ENCODE measurements at places on chromosomes 16 and 17. TPM values are rescaled to one million over a fixed set of nuclear protein-coding genes. Genes with fewer than 3 reads are reported as not detected.

Gene HASPIN
- total RNA-seq: 30.1 TPM

Gene FXR2
- total RNA-seq: 101 TPM

Gene PSMC3IP
- 30.9 TPM for total RNA-seq

Gene OR4D1
- total RNA-seq: not detected

Gene KRT39
- not detected for total RNA-seq

Gene TBX6
- 0.49 TPM for total RNA-seq

Gene HOXB6
- total RNA-seq: 19.8 TPM

Gene AATK
- total RNA-seq: 1.4 TPM

Gene SDR42E1
- total RNA-seq: not detected

Gene RDM1
- 2.1 TPM for total RNA-seq

Gene TNP2
- not detected for total RNA-seq

Gene KRT24
- not detected for total RNA-seq

Gene ZNF263
- total RNA-seq: 34.8 TPM

Gene CCL14
- not detected for total RNA-seq

Gene TRIM37
- 40.0 TPM for total RNA-seq
